ENCODE measurements at places on chromosomes 5 and 9.
A peak's percentile ranks its signal among the peaks of the same experiment; 100 is the strongest.

GRCh38 chr5:149731332-149731616, 1.2 kb downstream of the PPARGC1B start:
- H3K27me3 ChIP-seq, result no peaks in the 10 kb centered on the region
- H3K36me3 ChIP-seq, result no peaks in the 10 kb centered on the region
- peak overlapping the region; percentile 99 for H3K4me3 ChIP-seq
- H3K4me1 ChIP-seq, result no peaks in the 10 kb centered on the region
- peak overlapping the region; percentile 96 for H3K27ac ChIP-seq

GRCh38 chr9:125536776-125537175, 170.2 kb downstream of the MAPKAP1 start:
- peaks cover 30% of the 10 kb centered on the region for H3K4me1 ChIP-seq
- no peak for DNase-seq
- H3K36me3 ChIP-seq, result no peaks in the 10 kb centered on the region
- H3K4me3 ChIP-seq, result no peak overlapping the region

GRCh38 chr5:79170661-79171060, 59.1 kb downstream of the BHMT start:
- H3K36me3 ChIP-seq, result no peaks in the 10 kb centered on the region
- no peaks in the 10 kb centered on the region for H3K4me1 ChIP-seq
- no peak overlapping the region for H3K27ac ChIP-seq

GRCh38 chr5:5658226-5658625, 235.7 kb downstream of the ICE1 start:
- H3K4me3 ChIP-seq, result peak overlapping the region; percentile 26
- H3K36me3 ChIP-seq, result no peaks in the 10 kb centered on the region
- H3K27ac ChIP-seq, result no peak overlapping the region
- peaks cover 20% of the 10 kb centered on the region for H3K4me1 ChIP-seq
- no peaks in the 10 kb centered on the region for H3K27me3 ChIP-seq
- peak; percentile 61 for DNase-seq

GRCh38 chr9:131334629-131335367, 45.3 kb downstream of the PLPP7 start:
- H3K4me1 ChIP-seq, result peaks cover 19% of the 10 kb centered on the region
- no peak overlapping the region for H3K4me3 ChIP-seq
- peak overlapping the region; percentile 65 for H3K27ac ChIP-seq
- DNase-seq, result peak; percentile 74

DNA sequence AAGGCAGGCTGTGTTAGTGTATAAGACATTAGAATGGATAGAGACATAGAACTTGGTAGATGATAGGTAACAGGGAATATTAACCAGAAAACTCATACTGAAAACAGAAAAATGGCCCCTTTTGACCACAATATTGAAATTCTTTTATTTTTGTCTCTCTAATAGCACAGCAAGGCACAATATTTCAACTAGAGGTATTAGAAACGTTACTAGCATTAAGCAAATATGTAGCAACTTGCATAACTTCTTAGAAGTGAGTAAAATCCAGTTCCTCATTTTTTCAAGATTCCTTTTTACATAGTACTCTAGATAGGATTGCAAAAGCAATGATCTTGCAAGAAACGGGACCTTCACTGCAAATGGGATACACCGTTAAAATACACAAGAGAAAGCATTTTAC, 102.7 kb upstream of the VCAN start:
- DNase-seq, result no peak
- H3K36me3 ChIP-seq, result no peaks in the 10 kb centered on the region
- H3K4me1 ChIP-seq, result no peaks in the 10 kb centered on the region
- no peak overlapping the region for H3K27ac ChIP-seq
- no peak overlapping the region for H3K4me3 ChIP-seq

GRCh38 chr5:54844905-54845566, 140.4 kb downstream of the ESM1 start:
- no peaks in the 10 kb centered on the region for H3K36me3 ChIP-seq
- H3K4me3 ChIP-seq, result no peak overlapping the region
- no peaks in the 10 kb centered on the region for H3K4me1 ChIP-seq
- H3K27ac ChIP-seq, result no peak overlapping the region
- no peak for DNase-seq
- no peaks in the 10 kb centered on the region for H3K27me3 ChIP-seq
